ENCODE measurements at places on chromosomes 11 and 22. TPM values are rescaled to one million over a fixed set of nuclear protein-coding genes. Genes with fewer than 3 reads are reported as not detected.

Gene PRODH
- total RNA-seq, result 0.06 TPM

Gene MUC6
- total RNA-seq, result not detected

Gene ROBO3
- 12.1 TPM for total RNA-seq

Gene PNPLA5
- total RNA-seq, result not detected

Gene C11orf86
- not detected for total RNA-seq

Gene PHLDA2
- total RNA-seq, result 0.35 TPM
